Right ventricle myocardium inferior (tissue), 1 donor: ENCODE measurements at places on chromosomes 5 and 9. TPM values are rescaled to one million over a fixed set of nuclear protein-coding genes. Genes with fewer than 3 reads are reported as not detected.

The FOXD4L6 gene
- total RNA-seq: not detected

The ZNF883 gene
- total RNA-seq: 4.8 TPM

The TIGD6 gene
- total RNA-seq: 2.4 TPM

The LEAP2 gene
- total RNA-seq: 1.1 TPM

The TNFSF15 gene
- total RNA-seq: 0.08 TPM

The CCDC152 gene
- 1.4 TPM for total RNA-seq

The PCDHB10 gene
- 0.84 TPM for total RNA-seq

The FCN2 gene
- not detected for total RNA-seq

The NUTM2F gene
- total RNA-seq: not detected

DNA sequence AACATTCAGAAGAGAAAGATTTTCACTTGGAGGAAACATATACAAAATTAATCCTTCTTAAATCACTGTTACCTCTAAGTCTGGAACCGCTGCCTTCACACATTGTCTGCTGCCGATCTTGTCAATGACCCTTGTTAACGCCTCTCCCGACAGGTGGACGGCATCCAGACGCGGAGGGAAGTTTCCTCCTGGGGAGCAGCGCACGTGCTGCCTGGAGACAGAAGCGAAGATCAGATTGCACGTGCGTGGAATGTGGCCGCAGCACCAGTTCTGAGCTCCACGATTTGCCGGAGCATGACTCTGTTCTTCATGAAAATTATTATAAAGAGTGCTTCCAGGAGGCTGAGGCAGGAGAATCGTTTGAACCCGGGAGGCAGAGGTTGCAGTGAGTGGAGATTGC is 183.6 kb upstream of the IRX4 start:
- no peak for DNase-seq

GRCh38 chr9:99286536-99286935 is 64.5 kb downstream of the SEC61B start:
- DNase-seq: no peak

DNA sequence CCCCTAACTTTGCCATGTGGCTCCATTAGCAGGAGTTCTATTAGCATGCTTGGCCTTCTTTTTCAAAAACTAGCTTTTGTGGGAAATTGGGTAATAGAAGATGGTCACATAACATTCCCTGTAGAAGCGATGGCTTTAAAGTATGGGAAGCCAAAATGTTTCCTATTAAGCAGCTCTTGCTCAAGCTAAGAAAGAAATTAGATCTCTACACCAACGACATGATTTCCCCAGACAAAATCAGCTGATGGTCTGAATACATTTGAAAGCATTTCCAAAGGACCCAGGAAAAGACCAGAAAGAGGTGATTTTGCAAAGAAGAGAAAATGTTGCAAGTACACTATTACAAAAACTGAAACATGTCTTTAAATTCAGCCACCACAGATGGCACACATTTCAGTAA is 4.8 kb upstream of the NFIL3 start:
- no peak for DNase-seq

DNA sequence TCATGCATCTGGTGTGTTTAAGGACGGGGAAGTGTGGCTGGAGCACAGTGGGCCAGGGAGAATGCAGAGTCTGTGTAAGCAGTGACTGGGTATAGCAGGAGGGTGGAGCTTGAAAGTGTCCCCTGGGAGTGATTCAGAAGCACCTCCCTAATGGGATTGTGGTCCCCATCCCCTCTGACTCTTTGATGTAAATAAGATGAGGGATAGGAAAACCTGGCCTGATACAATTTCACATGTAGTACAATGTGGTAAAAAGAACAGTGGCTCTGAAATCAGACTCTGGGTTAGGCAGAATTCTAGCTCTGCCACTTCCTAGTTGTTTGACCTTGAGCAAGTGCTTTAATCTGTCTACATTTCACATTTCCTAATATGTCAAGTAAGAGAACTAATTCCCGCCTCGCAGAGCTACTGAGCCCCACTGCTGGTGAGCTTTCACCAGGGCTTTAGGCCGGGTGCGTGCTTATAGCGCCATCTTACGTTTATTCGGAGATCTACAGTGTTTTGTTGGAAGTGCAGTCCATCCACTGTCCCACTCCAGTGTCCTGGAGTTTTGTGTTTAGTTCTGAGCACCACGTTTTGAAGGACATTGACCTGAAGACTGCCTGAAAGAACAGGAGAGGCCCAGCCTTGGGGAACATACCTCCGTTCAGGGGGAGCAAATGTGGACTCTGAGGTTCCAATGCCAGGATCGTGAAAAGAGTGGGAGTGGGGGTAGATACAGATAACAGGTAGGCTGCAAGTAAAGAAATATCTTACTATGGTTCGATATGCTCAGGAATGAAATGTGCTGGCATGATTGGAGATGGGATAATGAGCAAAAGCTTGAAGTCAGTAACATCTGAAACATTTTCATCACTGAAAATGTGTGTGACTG is 51.2 kb upstream of the TESK1 start:
- no peak for DNase-seq

- DNase-seq: no peak
Observed at GRCh38 chr5:132065351-132065937, 5.0 kb downstream of the IL3 start.

DNA sequence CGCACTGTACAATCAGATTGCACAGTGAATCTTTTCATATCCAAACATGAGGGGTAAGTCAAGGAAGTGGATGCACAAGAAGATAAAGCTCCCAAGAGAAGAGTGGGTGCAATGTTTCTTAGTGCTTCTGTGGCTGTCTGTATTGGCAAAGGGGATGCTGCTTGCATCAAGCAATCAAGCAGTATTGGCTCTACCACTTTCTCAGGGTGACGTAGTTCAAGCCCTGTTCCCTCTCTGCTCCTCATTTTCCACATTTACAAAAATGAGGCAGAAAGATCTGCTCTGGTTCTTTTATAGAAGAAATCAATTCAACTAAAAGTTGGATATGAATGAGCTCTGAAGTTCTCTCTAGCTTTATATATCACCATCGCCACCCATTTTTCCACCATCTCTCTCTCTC is 2.3 kb downstream of the TNFSF8 start:
- no peak for DNase-seq

- DNase-seq: no peak
Observed at GRCh38 chr5:176693477-176693851, 46.2 kb downstream of the TSPAN17 start.

DNA sequence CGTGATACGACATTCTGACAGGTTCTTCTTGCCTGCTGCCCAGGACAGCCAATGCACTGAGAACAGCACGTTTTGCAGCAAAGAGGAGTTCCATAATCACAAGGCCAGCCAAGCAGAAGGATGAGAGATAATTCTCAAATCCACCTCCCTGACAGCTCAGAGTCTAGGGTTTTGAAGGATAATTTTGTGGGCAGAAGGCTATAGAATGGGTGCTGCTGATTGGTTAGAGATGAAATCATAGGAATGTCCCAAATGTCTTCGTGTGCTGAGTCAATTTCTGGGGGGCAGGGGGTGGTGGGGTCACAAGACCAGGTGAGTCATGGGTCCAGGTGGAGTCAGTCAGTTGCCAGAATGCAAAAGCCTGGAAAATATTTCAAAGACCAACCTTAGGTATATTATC is 175.5 kb upstream of the SLC30A5 start:
- no peak for DNase-seq

DNA sequence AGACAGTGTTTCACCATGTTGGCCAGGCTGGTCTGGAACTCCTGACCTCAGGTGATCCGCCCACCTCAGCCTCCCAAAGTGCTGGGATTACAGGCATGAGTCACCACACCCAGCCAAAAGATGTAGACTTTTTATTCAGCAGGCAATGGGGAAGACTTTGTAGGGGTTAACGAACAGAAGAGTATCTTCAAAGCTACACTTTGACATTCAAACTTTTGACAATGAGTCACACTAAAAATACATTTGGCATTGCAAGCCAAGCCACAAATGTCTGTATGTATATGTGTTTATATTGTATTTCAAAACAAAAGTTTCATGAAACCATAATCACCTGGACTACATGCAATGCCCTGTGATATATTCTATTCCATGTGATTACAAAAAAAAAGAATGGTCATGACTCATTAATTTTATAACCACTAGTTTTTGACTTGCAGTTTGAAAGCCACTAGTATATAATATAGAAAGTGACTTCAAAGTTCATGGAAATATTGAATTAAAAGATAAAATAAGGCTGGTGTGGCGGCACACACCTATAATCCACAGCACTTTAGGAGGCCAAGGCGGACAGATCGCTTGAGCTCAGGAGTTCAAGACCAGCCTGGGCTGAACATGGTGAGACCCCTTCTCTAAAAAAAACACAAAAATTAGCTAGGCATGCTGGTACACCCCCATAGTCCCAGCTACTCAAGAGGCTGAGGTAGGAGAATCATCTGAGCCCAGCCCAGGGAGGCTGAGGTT is 8.3 kb downstream of the DIMT1 start:
- no peak for DNase-seq

DNA sequence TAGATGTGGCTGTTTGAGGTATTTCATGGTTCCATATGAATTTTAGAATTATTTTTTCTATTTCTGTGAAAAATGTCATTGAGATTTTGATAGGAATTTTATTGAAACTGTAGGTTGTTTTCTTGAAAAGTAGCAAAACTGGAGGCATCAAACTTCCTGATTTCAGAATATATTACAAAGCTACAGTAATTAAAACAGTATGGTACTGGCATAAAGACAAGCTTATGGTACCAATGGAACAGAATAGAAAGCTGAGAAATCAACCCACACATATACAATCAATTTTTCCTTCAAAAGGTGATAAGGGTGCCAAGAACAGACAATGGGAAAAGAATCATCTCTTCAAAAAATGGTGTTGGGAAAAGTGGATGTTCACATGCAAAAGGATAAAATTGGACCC is 197.7 kb upstream of the DAP start:
- no peak for DNase-seq

- no peak for DNase-seq
Observed at GRCh38 chr9:105093685-105094084, 150.8 kb upstream of the SLC44A1 start.

DNA sequence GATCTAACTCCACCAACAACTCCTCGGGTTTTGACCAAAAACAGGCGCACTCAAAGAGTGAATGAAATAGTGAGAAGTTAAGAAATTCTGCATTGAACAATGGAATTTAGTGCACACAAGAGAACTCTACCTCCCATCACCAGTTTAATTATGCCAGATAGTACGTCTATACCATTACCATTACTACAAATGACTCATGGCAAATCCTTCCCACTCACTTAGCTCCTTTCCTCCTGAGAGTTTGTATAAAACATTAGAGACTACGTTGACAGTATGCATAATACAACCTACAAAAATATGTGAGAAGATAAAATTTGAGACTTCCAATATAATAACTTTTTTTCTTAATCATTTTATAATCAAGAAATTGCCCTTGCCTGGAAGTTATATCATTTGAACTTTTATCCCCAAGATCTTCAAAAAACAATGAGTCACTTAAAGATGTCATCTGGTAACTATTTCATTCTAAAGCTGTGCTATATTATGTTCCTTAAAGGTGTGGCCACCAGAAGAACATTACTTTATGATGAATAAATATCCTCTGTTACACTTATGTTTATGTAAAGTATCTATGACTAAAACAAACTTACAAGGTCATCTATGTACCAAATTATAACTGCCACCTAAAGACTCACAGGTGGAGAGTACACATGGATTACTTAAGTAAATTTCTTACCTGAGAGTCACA is 297.9 kb upstream of the PTGER4 start:
- DNase-seq: no peak

DNA sequence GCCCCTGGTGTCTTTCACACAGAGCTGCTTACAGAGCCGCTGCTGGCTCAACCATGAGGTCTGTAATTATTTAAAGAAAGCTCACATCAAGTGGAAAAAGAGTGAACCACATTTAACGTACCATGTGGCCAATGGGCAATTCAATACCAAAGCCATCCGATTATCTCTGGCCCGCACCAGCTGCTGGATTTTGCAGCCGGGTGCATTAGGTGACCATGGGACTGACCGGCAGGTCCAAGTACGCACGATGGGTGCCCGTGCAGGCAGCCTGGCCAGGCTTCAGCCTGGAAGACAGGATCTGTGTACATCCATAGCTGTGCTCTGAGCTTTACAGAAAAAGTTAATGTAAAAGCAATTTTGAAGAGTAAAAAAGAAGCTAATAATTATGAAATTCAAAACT is 20.5 kb downstream of the PPARGC1B start:
- no peak for DNase-seq

DNA sequence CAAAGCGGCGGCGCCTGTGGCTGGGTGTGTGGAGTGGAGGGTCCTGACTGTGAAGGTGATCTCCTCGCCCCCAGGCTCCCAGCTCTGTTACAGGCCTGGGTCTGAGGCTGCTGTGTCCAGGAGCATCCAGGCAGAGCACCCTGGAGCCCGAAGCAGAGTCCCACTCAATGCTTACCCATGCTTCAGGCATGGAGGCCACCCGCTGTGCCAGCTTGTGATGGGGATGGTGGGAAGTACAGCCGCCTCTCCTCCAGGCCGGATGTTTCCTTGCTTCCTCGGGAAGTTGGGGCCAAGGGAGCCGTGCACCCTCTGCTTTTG is 255.9 kb upstream of the IRX1 start:
- DNase-seq: no peak

- no peak for DNase-seq
Observed at GRCh38 chr5:31992377-31992776, 181.7 kb downstream of the GOLPH3 start.
